ENCODE measurements at places on chromosomes 6 and 20.
A peak's percentile ranks its signal among the peaks of the same experiment; 100 is the strongest.

GRCh38 chr6:71197780-71198179 is 90.8 kb upstream of the OGFRL1 start:
- peak; percentile 66 for DNase-seq

DNA sequence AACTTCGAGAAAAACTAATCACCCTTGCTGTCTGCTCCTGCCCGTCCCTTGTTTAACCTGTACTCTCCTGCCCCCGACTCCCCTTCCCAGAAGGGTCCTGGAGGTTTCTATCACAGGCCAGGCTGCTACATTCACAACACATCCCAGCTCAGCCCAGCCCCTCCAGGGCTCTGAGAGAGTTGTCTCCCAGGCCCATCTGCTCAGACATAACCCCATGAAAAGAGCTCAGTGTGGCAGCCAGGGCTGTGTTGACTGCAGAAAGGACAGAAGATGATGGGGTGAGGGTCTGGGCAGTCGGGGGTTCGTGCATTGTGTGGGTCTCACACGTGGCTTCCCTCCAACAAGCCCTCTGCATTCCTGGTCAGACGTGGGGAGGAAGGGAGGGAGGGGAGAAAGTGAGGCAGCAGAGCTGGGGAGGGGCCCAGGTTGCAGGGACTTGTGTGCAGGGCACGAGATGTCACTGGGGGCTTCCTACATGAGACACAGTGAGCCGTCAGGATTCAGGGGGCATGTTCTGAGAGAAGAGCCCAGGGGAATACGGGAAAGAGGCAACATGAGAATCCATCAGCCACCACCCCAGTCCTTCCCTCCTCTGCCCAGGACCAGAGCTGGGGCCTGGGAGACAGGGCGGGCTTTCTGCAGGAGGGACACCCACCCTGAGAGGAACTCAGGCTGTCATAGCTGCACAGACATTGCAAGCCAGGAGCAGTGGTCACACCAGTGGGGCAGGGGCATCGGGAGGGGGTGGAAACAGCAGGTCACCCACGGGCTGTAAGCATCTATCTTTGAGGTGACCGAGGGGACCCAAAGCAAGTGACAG is 372.9 kb downstream of the PREX1 start:
- no peak for DNase-seq

DNA sequence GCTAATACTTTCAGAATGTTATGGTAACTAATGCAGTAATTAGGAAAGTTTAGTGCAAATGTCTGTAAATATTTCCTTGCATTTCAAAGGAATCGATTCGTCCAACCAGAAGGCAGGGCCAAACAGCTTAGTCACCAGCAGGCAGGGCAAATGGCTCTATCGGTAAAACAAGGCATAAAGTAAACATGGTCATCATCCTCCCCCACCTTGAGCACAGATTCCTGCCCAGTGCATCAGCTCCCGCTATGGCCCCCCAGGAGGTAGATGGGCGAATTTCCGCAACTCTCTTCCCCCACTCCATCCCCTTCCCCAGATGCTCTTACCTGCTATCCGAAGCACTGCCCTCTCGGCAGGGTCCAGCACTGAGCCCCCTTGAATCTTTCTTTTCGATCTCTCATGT is 103.8 kb upstream of the BEND6 start:
- DNase-seq = peak; percentile 70

DNA sequence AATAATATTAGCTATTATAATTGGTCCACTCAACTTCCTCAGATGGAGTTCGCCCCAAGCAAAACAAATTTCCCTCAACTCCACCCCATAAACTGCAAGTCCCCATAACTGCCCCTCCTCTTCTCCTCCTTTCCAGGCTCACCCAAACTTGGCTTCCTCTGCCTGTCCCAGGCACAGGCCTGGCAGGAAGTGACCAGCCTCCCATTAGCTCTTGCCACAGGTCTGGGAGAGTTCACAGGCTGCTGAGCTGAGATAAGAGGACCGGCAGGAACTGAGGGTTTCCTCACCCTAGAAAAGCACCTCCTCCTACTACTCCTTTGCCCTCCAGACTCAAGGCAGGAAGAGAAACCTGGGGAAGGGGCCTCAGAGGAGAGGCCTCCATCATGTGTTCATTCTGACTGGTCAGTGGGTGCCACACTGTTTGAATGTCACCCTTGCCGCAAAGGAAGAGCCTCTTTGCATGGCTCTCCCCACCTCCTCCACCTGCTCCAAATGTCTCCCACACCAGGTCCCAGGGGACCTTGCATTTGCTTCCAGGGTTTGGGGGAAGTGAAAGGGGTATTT is 24.5 kb upstream of the SMIM29 start:
- no peak for DNase-seq

GRCh38 chr6:7580927-7581618 is 8.9 kb upstream of the SNRNP48 start:
- DNase-seq = no peak

- DNase-seq = peak; percentile 36
These were observed 114.0 kb upstream of the LAMP5 start for GRCh38 chr20:9400171-9401025.

- DNase-seq = no peak
These were observed 26.1 kb upstream of the IPCEF1 start for GRCh38 chr6:154382740-154383139.

DNA sequence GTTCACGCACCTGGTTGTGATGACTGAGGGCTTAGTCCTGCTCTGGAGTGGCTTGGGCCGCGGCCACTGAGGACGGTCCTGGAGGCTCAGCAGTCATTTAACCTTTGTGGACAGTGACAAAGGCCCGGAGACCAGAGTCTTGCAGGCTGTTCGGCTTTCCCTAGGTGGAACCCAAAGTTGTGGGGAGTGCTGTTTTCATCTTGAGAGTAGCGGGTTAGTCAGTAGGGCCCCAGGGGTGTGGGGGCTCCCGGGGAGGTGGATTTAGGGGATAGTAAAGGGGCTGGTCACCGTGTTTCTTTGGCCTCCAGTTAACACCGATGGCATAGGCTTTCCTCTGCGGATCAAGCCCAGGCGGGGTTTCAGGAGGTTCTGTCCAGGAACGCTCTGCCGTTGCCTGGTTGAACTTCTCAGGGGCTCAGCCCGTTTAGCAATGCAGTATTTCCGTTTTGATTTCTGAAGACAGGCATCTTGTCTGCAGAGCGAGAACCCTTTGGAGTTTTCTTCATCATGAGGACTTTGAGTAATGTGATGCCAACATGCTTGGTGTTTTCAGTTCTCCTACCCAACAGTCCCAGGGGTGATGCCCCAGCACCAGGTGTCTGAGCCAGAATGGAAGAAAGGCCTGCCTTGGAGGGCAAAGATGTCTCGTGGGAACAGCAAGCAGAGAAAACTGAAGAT is 31.8 kb downstream of the ZNF831 start:
- no peak for DNase-seq

DNA sequence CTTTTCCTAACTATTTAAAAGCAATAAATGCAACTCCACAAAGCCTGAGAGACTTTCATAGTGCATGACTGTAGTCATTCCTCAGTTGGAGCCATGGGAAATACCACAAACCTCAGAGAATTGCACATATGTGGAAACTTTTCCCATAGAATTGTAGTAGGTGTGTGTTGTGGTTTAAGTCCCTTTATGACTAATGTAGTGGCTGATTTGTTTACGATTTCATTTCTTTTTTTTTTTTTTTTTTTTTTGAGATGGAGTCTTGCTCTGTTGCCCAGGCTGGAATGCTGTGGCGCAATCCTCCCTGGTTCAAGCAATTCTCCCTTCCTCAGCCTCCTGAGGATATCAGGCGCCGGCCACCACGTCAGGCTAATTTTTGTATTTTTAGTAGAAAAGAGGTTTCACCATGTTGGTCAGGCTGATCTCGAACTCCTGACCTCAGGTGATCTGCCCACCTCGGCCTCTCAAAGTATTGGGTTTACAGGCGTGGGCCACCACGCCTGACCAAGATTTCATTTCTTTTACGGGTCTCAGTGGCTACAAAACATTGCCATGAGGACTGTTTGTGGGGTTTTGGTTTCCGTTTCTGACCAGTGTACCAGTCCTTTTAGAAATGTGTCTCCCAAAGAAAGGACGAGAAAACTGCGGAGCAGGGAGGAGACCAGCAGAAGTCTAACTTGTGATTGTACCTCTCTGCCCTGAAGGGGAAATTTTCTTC is 212.1 kb upstream of the MARCKS start:
- peak; percentile 85 for DNase-seq

- no peak for DNase-seq
These were observed 36.9 kb downstream of the STK38 start for GRCh38 chr6:36510365-36510764.
